ENCODE measurements at places on chromosomes 1 and 21. TPM values are rescaled to one million over a fixed set of nuclear protein-coding genes. Genes with fewer than 3 reads are reported as not detected.

DNA sequence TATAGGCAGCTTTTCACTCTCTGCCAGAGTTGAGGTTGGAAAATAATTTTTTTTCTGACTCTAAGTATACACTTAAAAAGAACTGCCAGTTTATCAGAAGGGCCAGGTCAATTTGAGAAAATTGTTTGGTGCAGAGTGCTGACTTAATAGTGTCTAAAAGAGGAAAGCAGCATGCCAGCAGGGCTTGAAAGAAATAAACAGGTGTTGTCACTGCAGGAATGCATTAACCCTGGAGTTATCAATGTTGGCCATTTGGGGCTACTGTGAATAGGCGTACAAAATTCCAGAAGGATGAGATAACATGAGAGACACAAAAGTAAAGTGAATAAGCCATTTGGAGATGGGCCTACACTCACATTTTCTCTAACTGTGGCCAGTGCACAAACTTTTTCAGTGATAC, 220.6 kb upstream of the PLD5 start:
- no peak for DNase-seq

- DNase-seq = no peak
These were observed 4.1 kb upstream of the FCRL2 start for GRCh38 chr1:157781048-157781447.

- no peak for DNase-seq
These were observed 104.3 kb downstream of the GPATCH2 start for GRCh38 chr1:217526636-217527035.

DNA sequence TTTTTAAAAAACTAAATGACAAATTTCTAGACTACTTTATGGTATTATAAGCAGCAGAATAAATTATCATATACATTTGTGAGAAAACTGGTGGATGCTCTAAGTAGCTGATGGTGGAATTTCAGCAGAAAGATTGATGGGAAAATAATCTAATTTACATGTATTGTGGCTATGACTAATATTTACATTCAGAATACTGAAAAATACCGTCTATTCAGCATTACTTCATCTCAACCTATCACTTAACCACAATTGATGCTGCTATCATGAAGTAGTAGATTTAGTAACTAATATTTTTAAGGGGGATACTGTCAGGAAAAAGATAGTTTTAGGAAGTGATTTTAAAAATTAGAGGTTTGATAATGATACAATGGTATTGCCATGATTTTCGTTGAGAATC, 137.9 kb downstream of the IFI44 start:
- no peak for DNase-seq

GRCh38 chr21:39346671-39347331, 2.1 kb downstream of the HMGN1 start:
- no peak for DNase-seq

DNA sequence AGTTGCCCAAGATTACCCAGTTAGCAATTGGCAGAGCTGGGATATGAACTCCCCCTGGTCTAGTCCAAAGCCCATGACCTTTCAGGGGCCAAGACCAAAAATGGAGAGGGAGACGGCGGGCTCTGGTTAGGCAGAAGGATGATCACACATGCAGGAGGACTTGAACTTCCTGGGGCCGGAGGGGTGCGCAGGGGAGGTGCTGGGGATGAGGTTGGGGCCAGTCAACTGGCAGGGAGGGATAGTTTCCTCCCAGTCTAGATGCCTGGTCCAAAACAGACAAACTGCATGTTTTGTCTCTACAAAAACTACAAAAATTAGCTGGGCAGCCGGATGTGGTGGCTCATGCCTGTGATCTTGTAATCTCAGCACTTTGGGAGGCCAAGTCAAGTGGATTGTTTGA, 78.1 kb downstream of the NKAIN1 start:
- no peak for DNase-seq

DNA sequence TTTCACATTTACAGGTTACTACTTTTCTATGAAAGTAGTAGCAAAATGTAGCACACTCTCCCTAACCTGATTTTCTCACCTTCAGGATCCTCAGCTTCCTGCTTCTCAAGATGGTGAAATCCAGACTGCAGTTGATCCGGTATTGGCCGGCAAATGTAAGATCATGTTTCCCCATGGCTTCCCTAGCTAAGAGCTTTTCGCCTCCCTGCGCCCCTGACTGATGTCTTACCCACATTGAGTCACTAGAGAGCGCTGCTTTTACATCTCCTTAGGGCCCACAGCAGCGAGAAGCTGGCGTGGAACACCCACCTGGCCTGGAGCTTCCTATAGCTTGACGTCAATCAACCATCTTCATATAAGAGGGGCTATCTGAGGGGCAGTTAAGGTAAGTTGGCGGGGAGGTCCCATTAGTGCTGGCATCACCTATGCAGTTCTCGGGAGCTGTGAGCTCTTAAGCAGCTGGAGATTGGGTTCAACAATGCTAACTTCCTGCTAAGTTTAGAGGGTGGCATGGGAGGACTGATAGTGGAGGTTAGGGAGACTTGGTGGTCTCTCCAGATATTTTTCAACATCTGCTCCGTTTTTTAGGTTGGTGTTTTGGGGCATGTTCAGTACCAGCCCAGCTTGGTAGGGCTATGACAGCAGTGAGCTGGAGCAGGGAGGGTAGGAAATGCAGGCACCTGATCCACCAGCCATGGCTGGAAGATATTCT, 5.5 kb downstream of the PTPN7 start:
- no peak for DNase-seq

GRCh38 chr1:30790850-30791778, 33.5 kb upstream of the LAPTM5 start:
- no peak for DNase-seq

GRCh38 chr21:46284733-46285132, 678 bp downstream of the MCM3AP start:
- DNase-seq = no peak

- peak; percentile 90 for DNase-seq
These were observed 64.9 kb upstream of the FCGR2A start for GRCh38 chr1:161440312-161440894.

DNA sequence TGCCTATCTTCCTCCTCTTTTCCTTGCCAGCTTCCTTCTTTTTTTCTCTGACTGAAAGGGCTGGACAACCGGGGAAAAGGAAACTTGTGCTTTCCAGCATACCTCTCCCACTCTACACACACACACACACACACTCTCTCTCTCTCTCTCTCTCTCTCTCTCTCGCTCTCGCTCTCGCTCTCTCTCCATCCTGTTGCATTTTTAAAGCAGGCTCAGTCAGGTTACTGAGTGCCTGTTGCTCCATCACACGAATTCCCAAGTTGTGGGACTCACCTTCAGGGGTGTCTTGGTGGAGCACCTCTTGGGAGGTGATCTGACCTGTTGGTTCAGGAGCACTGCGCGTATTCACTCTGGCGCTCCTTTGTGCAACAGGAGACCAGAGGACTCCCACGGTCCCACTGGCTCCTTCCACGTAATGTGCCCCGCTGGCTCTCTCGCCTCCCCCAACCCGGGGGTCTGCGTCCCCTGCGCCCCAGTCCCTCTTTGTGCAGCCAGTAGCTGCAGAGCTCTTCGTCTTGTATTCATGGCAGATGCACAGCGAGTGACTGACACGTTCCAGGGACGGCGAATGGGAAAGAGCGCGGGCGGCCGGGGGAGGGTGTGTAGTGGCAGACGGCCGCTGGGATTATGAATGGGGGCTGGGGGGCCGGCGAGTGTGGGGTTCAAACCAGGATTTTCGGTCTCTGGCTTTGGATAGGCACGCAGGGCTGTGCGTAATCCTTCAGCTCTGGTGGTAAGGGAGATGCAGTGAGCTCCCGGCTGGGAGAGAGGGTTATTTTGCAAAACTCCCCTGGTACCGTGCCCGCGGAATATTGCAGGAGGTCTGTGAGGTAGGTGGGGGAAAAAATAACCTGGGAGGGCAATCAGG, 660 bp upstream of the PDE4B start:
- DNase-seq = peak; percentile 63

GRCh38 chr1:29878501-29878900, 642.2 kb downstream of the PTPRU start:
- no peak for DNase-seq

- no peak for DNase-seq
These were observed 45.3 kb downstream of the SASS6 start for GRCh38 chr1:100087396-100087795.

DNA sequence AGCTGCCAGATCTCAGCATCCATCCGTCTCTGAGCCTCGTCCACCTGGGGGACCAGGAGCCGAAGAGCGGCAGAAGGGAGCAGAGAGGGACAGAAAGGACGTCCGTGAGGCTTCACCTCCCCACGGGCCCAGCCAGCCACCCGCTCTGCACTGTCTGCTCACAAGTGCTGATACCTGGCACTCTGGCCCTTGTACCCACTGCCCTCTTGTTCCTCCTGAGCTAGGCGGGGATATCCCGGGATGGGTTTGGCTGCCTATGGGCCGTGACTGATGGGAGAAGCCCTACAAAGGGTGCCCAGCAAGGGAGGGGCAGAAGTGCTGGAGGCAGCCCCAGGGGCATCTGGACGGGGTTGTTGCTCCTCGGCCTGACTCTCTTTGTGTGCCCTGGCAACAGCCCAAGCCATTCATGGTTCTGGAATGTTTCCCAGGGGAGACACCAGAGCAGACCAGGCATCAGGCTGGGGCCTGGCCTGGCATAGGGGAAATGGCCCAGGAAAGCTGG, 57.6 kb downstream of the LDLRAD2 start:
- DNase-seq = peak; percentile 72

GRCh38 chr1:76782809-76783208, 84.5 kb upstream of the ST6GALNAC5 start:
- DNase-seq = no peak

- peak; percentile 91 for DNase-seq
These were observed 14.0 kb upstream of the FAAP20 start for GRCh38 chr1:2208309-2209239.

DNA sequence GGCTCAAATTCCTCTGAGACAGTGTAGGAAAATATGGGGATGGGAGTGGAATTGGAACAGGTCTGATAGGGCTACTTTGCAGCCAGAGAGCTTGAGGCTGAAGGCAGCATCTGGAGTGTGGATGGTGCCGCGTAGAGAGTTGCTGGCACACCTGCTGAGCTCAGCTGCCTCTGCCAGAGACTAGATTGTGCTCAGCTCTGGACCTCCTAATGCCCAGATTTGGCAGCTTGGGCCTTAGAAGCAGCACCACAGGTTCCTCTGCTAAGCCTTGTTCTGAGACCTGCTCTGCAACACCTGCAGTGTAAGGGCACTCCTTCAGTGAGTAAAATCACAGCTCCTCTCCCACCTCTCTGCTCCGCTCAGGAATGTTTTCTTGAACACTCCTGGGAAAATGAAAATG, 23.3 kb downstream of the ACOT11 start:
- no peak for DNase-seq

DNA sequence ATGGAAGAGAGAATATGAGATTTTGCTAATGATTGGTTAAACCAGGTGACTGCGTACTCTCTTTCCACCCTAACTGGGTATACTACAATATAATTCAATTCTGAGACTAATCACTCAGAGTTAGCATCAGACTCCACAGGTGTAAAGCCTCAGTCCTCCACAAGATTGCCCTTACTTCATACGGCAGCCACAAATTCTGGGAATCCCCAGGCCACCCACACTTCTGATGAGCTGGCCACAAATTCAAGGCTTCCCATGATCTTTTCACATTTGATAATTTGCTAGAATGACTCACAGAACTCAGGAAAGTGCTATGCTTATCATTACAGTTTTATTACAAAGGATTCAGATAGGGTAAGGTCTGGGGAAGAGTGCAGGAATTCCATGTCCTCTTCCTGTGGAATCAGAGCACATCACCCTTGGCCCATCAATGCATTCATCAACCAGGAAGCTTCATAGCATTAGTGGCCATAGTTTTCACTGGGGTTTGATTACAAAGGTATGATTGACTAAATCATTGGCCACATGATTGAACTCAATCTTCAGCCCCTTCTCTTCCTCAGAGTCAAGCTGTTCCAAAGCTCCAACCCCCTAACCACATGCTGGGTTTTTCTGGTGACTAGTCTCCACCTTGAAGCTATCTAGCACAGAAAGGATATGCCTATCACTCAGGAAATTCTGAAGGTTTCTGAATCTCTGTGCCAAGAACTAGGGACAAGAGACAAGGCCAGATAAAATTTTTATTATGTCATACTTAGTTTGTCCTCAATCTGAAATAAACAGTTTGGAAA, 131.7 kb downstream of the HHIPL2 start:
- no peak for DNase-seq

DNA sequence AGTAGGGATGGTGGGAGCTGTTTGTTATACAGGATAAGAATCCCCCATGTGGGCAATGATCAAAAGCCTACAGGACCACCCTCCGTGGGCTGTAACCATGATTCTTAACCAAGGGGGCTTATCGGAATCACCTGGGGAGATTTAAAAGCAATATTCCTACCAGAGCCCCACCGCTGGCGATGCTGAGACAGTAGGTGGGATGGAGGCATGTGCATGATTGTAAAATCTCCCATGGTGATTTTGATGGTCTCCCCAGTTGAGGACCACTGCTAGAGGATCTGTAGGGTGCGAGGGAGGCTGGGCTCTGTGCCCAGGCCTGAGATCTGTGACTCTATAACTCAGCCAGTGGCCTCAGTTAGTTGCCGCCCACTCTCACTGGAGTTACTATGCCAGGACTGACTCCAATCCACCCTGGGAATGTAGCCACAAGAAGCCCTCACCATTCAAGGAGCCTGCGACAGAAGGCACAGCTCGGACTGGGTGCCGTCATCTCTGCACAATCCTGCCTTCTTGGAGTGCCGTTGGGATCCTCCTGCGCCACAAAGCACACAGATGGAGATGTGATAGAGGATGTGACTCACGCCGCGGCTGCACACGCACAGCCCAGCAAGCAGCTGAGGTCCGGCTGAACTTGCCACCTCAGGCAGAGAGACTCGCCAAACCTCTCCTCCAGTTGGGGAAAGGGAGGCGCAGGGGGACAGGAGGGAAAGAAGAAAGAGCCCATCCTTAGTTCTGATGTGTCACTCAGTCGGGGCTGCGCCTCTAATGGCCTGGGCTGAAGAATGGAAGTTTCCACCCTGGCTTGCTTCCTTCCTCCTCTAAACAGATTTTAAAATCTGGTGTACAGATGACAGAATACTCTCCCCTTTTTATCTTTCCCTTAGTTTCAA, 26.5 kb downstream of the AKNAD1 start:
- DNase-seq = no peak

GRCh38 chr1:53627666-53628065, 111.3 kb downstream of the GLIS1 start:
- no peak for DNase-seq

CRYBG2 gene
- total RNA-seq = 6.9 TPM

FMN2 gene
- 0.52 TPM for total RNA-seq

BEST4 gene
- not detected for total RNA-seq

KIFAP3 gene
- total RNA-seq = 25.6 TPM

RPS6KA1 gene
- total RNA-seq = 124 TPM

ORC1 gene
- 0.43 TPM for total RNA-seq

HAO2 gene
- not detected for total RNA-seq

HCN3 gene
- total RNA-seq = 2.6 TPM

FAM43B gene
- 0.20 TPM for total RNA-seq
